ENCODE measurements at places on chromosomes 4 and X. TPM values are rescaled to one million over a fixed set of nuclear protein-coding genes. Genes with fewer than 3 reads are reported as not detected.

The TENM3 gene
- total RNA-seq: 0.81 TPM

The XG gene
- total RNA-seq: 1.8 TPM

The TBC1D9 gene
- total RNA-seq: 20.9 TPM

The NLGN3 gene
- not detected for total RNA-seq

The HCFC1 gene
- total RNA-seq: 39.9 TPM

The UCP1 gene
- not detected for total RNA-seq

The ASB12 gene
- total RNA-seq: not detected

The CLDN22 gene
- total RNA-seq: not detected

The LDB2 gene
- total RNA-seq: 9.9 TPM

The ZCCHC12 gene
- not detected for total RNA-seq

The FAM9A gene
- total RNA-seq: not detected

The GPRASP3 gene
- total RNA-seq: 0.54 TPM

The NEIL3 gene
- total RNA-seq: 0.65 TPM

The STBD1 gene
- 8.8 TPM for total RNA-seq

The MTTP gene
- not detected for total RNA-seq

The ERCC6L gene
- total RNA-seq: 0.36 TPM

The RBM46 gene
- not detected for total RNA-seq

The NUDT11 gene
- 8.3 TPM for total RNA-seq

The ANKRD37 gene
- total RNA-seq: 19.1 TPM

The PPA2 gene
- total RNA-seq: 69.0 TPM

The EXOC1L gene
- not detected for total RNA-seq

The DCAF8L2 gene
- not detected for total RNA-seq

The HCCS gene
- 17.3 TPM for total RNA-seq

The ITGB1BP2 gene
- total RNA-seq: 1.3 TPM

The SSX4 gene
- not detected for total RNA-seq

The BCLAF3 gene
- total RNA-seq: 2.9 TPM

The TRAM1L1 gene
- total RNA-seq: 0.72 TPM

The GLRA2 gene
- total RNA-seq: not detected

The INPP4B gene
- total RNA-seq: 1.6 TPM

The NELFA gene
- 10.4 TPM for total RNA-seq

The FAM47E gene
- not detected for total RNA-seq

The GUCY2F gene
- not detected for total RNA-seq

The STK32B gene
- total RNA-seq: 0.36 TPM

The TAPT1 gene
- 20.6 TPM for total RNA-seq

The GAB1 gene
- total RNA-seq: 17.0 TPM

All from cardiac atrium fibroblast (primary cell).